ENCODE measurements at places on chromosomes 5 and 9.

GRCh38 chr5:162288647-162289296, 221.2 kb downstream of the GABRG2 start:
- DNase-seq: no peak

DNA sequence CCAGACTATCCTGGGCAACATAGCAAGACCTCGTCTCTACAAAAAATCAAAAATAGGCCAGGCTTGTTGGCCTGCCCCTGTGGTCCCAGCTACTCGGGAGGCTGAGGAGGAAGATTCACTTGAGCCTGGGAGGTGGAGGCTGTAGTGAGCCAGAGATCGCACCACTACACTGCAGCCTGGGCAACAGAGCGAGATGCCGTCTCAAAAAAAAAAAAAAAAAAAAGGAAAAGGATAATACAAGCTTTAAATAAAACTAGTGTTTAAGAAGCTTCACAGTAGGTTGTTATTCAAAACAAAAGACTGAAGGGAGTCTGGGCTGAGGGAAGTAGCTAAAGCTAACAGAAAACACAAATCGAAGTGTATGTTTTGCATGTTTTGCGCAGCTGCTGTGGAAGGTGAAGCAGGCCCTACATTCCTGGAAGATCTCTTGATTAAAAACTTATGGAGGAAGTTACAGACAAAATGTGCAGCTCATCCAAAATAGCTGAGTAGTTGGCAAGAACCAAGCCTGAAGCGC, 581 bp upstream of the C9orf40 start:
- no peak for DNase-seq

GRCh38 chr5:162800301-162800700, 637.1 kb upstream of the CCNG1 start:
- no peak for DNase-seq

GRCh38 chr9:82894961-82895821, 167.8 kb downstream of the RASEF start:
- no peak for DNase-seq

- DNase-seq: no peak
Observed at GRCh38 chr5:31811210-31811609, 172.3 kb downstream of the PDZD2 start.

DNA sequence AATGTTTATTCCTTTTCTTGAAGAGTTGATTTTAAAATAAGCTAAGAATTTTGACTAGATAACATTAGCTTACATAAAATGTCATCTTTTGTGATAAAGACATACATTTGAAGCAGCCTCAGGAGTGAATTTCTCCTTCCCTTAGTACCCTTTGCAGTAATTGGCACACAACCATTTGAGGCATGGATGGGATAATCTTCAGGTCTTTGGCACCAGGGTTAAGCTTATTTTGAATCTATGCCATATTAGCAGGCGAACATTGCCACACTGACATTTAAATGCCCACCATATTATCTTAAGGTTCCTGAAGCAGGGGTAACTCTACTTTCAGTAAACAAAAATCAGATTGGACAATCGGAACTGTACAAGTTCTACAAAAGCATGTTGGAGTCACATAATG, 126.0 kb downstream of the NR3C1 start:
- no peak for DNase-seq

DNA sequence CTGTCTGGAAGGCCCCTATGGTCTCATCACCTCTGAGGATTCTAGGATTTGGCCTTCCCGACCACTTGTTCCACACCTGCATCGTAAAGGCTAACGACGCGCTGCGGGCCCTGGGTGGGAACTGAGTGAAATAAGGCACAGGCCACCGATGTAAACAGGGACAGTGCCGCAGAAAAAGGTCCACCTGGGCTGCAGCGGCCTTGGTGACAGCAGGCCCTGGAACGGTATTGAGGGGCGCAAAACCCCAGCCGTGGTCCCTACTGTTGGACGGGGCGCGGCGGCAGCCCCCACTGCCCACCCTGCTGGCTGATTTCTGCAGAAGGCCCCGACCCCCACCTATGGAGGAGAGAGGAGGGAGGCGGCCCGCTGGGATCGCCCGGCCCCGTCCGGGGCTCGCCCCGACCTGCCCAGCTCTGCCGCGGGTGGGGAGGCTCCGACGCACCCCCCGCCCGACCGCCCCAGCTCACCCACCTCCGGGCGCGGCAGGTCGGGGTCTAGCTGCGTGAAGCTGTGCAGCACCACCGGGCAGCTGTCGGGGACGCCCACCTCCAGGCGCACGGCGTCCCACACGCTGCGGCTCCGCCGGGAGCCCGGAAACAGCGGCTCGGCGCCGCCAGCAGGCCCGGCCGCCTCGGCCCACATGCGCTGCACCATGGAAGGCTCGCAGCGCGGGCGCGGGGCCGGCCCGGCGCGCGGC, 391 bp downstream of the RALGDS start:
- no peak for DNase-seq

DNA sequence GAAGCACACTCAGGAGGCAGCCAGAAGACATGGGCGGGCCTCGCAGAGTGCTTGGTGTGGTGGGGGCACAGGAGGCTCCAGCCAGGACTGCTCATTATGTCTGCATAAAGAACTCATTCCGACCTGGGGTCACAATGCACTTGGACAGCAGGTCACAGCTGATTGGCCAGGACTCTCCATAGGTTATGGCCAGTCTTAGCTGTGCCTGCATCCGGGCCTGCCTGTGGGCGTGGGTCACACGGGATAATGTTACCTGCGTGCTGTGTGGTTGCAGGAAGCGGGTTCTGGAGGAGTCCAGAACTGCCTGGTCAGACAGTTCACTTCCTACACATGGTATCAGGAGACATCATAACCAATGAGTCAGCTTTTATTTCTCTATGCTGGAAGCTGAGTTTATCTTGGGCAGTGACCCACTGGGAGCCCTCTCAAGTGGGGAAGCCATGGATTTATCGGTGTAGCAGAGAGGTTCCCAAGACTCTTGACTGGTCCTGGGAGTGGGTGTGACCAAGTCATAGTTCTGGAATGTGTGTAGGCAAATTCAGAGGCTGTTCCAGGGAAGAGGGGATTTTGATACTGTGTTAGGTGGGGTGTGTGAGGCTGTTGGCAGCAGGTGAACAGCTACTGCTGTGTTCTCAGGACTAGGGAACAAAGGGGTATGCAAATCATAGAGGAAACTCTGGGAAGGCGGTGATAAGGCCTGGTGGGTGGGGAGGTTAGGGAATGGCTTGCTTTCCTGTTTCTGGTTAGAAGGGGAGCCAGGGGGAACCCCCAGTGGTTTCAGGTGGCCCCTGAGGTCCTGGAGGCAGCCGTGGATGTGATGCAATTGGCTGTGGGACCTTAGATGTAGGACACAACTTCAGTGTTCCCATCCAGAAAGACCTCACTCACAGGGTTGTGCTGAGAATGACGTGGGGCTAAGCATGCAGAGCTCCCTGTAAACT, 51.3 kb downstream of the ARHGEF37 start:
- DNase-seq: no peak

DNA sequence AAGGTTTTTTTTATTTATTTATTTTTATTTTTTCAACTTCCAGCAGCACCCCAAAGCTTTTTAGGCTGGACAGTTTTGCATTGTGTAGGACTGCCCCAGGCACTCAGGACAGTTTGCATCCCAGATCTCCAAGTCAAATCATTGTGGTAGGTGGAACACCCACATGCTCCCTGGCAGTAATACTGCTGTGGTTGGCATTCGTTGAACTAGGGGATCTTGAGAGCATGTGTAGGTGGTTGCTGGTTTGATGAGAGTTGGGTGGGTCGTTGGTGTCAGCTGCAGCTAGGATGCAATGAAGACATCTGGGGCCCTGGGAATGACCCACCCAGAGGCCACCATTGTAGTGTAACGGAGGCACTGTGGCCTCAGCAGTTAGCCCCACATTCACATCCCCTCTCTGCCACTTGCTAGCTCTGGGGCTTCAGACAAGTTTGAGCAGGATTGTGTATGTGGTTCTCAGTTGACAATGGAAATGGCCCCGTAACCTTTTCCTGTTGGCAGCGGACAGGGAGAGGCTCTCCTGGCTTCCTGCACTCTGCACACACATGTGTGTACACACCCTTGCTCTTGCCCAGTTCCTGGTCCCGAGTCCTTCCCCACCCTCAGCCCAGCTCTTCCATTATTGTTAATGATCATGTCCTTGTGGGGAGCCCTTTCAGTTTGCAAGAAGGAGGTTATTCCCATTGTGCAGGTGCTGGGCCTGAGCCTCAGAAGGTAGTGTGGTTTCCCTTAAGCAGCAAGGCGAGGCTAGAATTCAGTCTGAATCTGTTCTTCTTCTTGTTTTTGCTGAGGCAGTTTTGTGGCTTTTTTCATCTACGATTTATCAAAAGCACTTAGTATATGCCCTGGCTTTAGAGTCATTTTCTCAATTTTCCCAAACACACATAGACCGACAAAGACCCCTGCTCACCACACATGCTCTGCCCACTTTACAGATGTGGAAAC, 46.5 kb downstream of the PPARGC1B start:
- DNase-seq: no peak

DNA sequence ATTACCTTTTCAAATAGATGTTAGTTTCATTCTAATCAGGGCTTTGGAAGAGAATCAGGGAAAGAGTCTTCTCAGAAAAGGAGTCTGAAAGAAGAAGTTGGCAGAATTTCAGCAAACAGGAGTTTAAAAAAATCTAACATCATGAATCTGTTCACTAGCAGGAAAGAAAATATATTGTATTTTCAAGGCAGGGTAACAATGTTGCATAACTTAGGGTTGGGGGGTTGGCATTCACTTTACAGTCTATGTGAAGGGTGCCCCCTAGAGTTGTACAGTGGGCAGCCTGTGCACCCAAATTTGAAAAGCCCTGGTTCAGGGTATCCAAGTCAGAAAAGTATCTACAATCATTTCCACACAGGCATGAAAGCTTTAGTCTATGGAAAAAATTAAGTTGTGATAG, 348.4 kb upstream of the SLC30A5 start:
- no peak for DNase-seq

DNA sequence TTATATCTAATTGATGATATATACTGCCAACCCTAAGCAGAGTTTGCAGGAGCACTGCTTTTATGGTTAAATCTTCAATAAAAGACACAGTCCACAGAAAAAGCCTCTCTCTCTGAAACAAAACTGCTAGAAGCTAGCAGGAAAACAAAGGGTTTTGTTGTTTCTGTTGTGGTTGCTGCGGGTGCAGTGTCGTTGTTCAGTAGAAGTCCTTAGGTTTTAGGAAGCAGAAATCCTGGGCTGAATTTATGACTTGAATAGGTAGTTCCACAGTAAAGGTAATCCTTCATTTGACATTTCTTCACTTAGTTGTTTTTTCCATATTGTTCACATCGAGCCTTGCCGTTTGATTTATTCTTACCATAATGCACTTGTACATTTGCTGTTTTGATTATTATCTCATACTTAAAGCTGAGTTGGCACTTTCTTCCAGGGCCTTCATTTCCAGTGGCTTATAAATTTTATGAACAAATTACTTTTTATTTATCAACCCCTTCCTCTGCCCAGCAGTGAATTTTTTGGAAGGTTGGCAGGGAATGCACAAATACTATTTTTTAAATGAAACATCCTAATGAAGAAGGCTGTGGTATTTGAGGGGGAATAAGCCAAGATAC, 209.6 kb upstream of the SLC30A5 start:
- DNase-seq: no peak

DNA sequence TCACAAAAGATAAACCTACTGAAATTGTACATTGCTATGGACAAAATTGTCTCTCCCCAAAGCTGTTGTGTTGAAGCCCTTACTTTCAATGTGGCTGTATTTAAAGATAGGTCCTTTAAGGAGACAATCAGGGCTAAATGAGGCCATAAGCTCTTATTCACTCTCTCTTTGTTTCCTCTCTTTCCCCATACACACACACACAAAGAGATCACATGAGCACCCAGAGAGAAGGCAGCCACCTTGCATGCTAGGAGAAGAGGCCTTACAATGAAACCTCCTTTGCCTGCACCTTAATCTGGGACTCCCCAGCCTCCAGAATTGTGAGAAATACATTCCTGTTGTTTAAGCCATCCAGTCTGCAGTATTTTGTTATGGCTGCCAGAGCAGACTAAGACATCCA, 1295.6 kb upstream of the CDH6 start:
- no peak for DNase-seq

DNA sequence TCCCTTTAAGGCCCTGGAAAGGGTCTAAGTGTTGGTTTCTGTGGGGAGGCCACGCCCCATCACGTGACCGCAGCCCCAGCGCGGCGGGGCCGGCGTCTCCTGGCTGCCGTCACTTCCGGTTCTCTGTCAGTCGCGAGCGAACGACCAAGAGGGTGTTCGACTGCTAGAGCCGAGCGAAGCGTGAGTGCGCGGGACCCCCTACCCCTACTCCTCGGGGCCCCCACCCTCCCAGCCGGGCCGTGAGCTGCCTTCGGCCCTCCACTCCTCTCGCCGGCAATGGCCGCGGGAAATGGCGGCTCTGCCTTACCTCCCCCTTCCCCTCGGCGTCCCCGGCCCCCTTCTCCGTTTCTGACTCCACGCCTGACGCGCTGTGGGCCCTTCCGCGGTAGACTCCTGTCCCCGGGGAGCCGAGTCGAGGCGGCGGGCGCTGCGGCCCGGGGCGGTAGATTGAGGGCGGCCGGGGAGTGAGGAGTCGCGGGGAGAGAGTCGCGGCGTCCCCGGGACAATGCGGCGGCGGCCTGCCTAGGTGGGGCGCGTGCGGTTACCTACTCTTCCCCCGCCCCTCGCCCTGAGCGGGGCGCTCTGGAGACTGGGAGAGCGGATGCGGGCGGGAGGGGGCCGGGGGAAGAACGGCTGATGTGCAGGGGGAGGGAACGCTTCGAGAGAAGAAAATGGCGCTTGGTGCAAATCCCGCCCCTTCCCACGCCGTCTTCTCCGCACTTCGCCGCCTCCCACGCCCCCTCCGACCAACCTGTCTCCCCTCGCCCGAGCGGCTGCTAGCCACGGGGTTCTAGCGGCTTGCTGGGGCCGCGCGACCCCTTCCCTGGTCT, at the start of gene SUB1:
SUB1 (plus strand) TSS at position 112 of the 830 bp plus-strand sequence. CDS start 2,956 bp downstream, outside the sequence.
- peak; percentile 97 for DNase-seq

GRCh38 chr9:137880160-137880975, 2.8 kb downstream of the CACNA1B start:
- peak; percentile 81 for DNase-seq

All from esophagus muscularis mucosa (tissue), 4 donors.